ENCODE measurements at places on chromosomes 12 and 14. TPM values are rescaled to one million over a fixed set of nuclear protein-coding genes. Genes with fewer than 3 reads are reported as not detected.

The KLRG1 gene
- total RNA-seq = 8.0 TPM

The PPP2R5C gene
- total RNA-seq = 106 TPM

The VRTN gene
- total RNA-seq = 1.5 TPM

The PROX2 gene
- total RNA-seq = not detected

The AGAP2 gene
- total RNA-seq = 0.29 TPM

The KRT83 gene
- total RNA-seq = not detected

The CFAP251 gene
- 8.9 TPM for total RNA-seq

The RAD51AP1 gene
- 33.4 TPM for total RNA-seq

The TAS2R43 gene
- total RNA-seq = 1.2 TPM

The CLEC9A gene
- total RNA-seq = not detected

The SPTB gene
- 1.7 TPM for total RNA-seq

The SCNN1A gene
- 23.1 TPM for total RNA-seq

The TUNAR gene
- 4.0 TPM for total RNA-seq

GRCh38 chr14:64758691-64759554, 54.7 kb downstream of the PLEKHG3 start:
- peaks cover 40% of the 10 kb centered on the region for H3K27me3 ChIP-seq
- H3K4me1 ChIP-seq = peaks cover 49% of the 10 kb centered on the region
- H3K36me3 ChIP-seq = no peaks in the 10 kb centered on the region
- no peak for DNase-seq

DNA sequence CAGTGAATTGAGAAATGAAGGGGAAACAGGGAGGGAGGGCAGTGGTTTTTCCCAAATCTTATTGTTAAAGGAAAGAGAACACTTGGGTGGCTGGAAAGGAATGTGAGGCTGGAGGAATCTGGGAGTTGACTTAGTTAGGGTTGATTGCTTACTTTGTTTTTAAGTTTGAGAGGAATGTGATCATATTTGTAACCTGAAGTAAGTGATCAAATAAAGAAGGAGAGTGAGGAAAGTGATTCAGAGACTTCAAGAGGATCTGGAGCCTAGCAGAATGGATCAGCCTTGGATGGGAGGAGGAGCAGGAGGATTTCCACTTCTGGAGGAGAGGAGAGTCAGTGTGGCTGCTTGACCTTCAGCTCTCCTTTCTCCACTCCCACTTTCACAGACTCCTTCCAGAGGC, 6.0 kb upstream of the LRP6 start:
- DNase-seq = no peak
- no peaks in the 10 kb centered on the region for H3K27me3 ChIP-seq
- H3K27ac ChIP-seq = peak overlapping the region; percentile 36
- H3K36me3 ChIP-seq = peaks cover under 1% of the 10 kb centered on the region

DNA sequence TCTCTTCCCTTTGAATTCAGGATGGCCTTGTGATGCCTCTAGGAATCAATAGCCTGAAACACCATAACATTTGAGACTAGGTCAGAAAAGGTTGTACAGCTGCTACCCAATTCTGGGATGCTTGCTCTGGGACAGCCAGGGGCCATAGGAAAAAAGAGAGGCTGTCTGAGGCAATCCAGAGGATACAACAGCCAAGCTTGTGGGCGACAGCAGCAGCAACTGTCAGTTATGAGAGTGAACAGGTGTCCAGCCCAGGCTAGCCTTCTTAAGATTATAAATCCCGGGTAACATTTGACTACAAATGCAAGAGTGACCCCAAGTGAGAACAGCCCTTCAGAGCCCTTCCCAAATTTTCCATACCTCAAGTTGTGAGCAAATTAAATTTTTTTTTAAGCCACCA, 11.1 kb downstream of the DCN start:
- H3K36me3 ChIP-seq = no peaks in the 10 kb centered on the region
- H3K4me3 ChIP-seq = no peak overlapping the region
- no peak overlapping the region for H3K27ac ChIP-seq
- H3K27me3 ChIP-seq = no peaks in the 10 kb centered on the region
- no peak for DNase-seq

GRCh38 chr12:109910969-109911348, 10.9 kb downstream of the TCHP start:
- DNase-seq = no peak
- H3K4me1 ChIP-seq = no peaks in the 10 kb centered on the region
- no peak overlapping the region for H3K4me3 ChIP-seq
- H3K27me3 ChIP-seq = no peaks in the 10 kb centered on the region
- H3K27ac ChIP-seq = no peak overlapping the region

DNA sequence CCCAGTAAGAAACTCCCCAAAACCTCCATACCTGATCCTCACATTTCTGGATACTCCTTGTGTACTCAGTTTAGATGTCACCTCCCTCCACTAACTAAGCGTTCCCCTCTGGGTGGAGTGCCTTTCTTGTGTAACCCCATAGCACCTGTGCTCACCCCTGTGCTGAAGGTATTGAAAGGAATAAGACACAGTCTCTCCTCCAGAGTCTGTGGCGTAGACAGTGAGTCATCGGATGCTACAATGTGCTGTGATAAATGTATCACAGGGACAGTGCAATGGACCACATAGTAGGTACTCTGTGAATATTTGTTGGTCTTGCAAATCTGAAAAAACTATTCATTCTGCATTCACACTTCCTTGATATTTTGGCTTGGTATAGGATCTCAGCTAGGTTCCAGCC, 30.8 kb downstream of the TSPAN9 start:
- H3K36me3 ChIP-seq = no peaks in the 10 kb centered on the region
- DNase-seq = no peak
- peaks cover 5% of the 10 kb centered on the region for H3K27me3 ChIP-seq
- H3K4me3 ChIP-seq = no peak overlapping the region
- H3K27ac ChIP-seq = no peak overlapping the region

GRCh38 chr12:109879351-109880042, 844 bp downstream of the GLTP start:
- peak overlapping the region; percentile 73 for H3K27ac ChIP-seq
- peaks cover 8% of the 10 kb centered on the region for H3K27me3 ChIP-seq
- H3K4me1 ChIP-seq = peaks cover 29% of the 10 kb centered on the region
- H3K36me3 ChIP-seq = no peaks in the 10 kb centered on the region
- no peak for DNase-seq

DNA sequence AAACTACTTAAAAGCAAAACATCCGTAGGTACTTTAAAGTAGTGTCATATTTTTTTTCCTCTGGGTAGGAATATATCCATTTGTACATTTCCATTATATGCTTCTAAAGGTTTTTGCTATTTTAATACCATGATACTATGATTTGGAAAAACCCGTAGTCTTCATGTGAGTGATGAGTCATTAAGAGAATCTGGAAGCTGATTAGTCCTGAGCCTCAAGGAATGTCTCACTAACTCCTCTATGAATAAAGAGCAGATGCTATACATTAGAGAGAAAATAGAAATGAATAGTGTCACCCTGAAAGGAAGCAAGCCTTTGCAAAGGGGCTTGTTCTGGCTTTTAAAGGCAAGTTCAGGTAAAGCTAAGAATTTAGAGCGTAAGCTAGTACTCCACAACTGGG, 432.1 kb downstream of the CCDC91 start:
- no peaks in the 10 kb centered on the region for H3K4me1 ChIP-seq
- no peaks in the 10 kb centered on the region for H3K27me3 ChIP-seq
- no peak for DNase-seq
- no peaks in the 10 kb centered on the region for H3K36me3 ChIP-seq
- no peak overlapping the region for H3K27ac ChIP-seq

- no peak overlapping the region for H3K4me3 ChIP-seq
- H3K36me3 ChIP-seq = peaks cover 9% of the 10 kb centered on the region
- H3K27ac ChIP-seq = no peak overlapping the region
- no peaks in the 10 kb centered on the region for H3K27me3 ChIP-seq
- H3K4me1 ChIP-seq = peaks cover 4% of the 10 kb centered on the region
These were observed 51.1 kb downstream of the GAS2L3 start for GRCh38 chr12:100624571-100624970.

DNA sequence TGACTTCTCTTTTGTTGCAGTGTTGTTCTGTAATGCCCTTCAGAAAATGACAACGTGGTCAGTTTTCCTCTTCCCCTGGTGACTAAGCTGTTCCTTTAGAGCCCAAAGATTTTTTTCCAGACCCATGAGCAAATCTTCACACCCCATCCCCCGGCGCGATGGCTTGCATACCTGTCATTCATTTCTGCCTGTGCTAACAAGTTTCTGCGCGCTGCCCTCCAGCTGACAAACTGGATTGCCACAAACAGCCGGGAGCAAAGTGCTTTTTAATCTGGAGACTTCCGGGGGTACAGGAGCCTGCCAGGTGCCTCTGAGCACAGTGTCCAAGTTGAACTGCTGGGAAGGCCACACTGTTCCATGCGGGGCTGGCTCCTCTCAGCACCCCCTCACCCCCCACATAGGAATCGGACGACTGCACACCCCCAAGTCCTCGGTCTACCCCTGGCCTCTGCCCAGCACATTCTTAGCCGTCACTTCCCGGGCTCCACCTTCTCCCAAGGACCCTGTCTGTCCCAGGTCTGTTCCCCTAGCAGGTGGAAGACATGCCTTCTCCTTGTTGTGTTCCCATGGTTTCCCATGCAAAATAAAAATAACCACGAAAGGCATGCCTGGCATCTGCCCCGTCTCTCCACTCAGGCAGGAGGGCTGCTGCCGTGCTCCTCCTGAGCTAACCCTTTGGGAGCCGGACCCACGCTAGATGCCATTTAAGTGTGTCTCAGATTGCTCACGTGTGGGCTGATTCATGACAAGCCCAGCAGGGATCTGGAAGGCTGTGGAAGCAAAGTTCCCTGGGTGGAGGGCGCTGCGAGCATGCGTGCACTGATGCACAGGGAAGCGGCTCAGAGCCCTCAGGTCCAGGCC, 14.1 kb downstream of the RILPL1 start:
- H3K27me3 ChIP-seq = no peaks in the 10 kb centered on the region
- H3K27ac ChIP-seq = peak overlapping the region; percentile 51
- no peak for DNase-seq
- peaks cover 43% of the 10 kb centered on the region for H3K36me3 ChIP-seq
- peaks cover 7% of the 10 kb centered on the region for H3K4me1 ChIP-seq

- H3K4me3 ChIP-seq = no peak overlapping the region
- no peaks in the 10 kb centered on the region for H3K36me3 ChIP-seq
- no peak overlapping the region for H3K27ac ChIP-seq
- no peaks in the 10 kb centered on the region for H3K27me3 ChIP-seq
These were observed 219.9 kb downstream of the CHST11 start for GRCh38 chr12:104676636-104677035.

GRCh38 chr12:118345355-118345754, 27.4 kb downstream of the TAOK3 start:
- H3K27me3 ChIP-seq = no peaks in the 10 kb centered on the region
- H3K4me1 ChIP-seq = peaks cover 19% of the 10 kb centered on the region
- H3K27ac ChIP-seq = no peak overlapping the region

- DNase-seq = no peak
- H3K27ac ChIP-seq = no peak overlapping the region
- no peaks in the 10 kb centered on the region for H3K36me3 ChIP-seq
These were observed 205.1 kb downstream of the SLC5A8 start for GRCh38 chr12:101004898-101005297.

DNA sequence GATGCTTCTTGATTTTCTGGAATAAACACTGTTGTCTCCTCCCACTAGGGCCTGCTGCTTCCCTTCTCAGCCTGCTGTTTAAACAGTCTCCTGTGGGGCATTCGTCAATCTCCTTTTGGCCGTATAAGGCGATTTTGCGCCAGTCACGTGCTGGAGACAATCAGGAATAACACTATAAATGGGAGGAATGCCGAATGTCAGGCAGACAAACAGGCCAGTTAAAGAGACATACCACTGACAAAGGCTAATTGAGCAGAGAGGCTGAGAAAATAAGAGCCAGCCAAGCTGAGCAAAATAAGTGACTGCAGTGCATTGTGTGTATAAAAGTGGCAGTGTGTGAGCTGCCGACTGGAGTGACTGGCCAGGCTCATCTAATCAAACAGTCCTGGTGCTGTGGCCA, 23.3 kb downstream of the DMAC2L start:
- no peaks in the 10 kb centered on the region for H3K27me3 ChIP-seq
- no peak overlapping the region for H3K4me3 ChIP-seq
- no peaks in the 10 kb centered on the region for H3K36me3 ChIP-seq
- peak overlapping the region; percentile 88 for H3K27ac ChIP-seq
- DNase-seq = no peak
- H3K4me1 ChIP-seq = peaks cover 21% of the 10 kb centered on the region

DNA sequence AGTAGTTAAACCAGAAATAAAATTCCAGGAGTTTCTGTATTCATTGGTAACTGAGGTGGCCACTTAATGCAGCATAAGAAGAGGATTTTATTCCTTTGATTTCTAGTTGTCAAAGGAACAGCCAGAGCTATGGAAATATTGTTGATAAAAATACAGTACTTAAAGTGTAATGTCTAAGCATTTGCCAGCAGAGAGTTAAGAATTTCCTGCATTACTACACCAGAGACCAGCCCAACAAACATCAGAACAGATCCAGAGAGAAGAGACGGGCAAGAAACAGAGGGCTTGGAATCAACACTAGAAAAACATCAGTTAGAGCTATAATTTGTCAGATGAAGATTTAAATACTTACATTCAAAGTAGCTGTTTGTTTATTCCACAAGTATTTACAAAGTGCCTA, 77.9 kb downstream of the ST8SIA1 start:
- H3K36me3 ChIP-seq = no peaks in the 10 kb centered on the region
- H3K27ac ChIP-seq = no peak overlapping the region
- DNase-seq = no peak
- H3K4me1 ChIP-seq = no peaks in the 10 kb centered on the region

GRCh38 chr12:132190012-132190755, 45.9 kb downstream of the NOC4L start:
- peaks cover 2% of the 10 kb centered on the region for H3K4me1 ChIP-seq
- H3K27me3 ChIP-seq = peaks cover 80% of the 10 kb centered on the region
- DNase-seq = no peak
- H3K27ac ChIP-seq = no peak overlapping the region
- H3K4me3 ChIP-seq = peak overlapping the region; percentile 69

DNA sequence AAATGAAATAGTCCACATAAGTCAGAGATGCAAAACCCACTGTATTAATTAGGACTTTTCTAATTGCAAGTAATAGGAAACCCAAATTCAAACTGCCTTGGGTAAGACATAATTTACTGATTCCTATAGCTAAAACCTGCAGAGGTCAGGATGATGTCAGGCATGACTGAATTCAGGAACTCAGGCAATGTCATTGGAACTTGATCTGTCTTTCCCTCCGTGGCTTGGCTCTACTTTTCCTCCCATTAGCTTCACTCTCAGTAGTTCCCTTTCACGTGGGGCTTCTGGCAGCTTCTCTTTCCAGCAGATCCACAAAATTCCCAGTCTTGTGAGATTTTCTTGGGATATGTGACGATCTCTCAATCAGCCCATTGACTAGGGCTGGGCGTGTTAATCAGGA, 2.4 kb upstream of the JDP2 start:
- H3K36me3 ChIP-seq = no peaks in the 10 kb centered on the region
- H3K4me1 ChIP-seq = peaks cover 7% of the 10 kb centered on the region
- H3K27ac ChIP-seq = no peak overlapping the region
- no peak for DNase-seq

GRCh38 chr12:25970916-25971653, 12.6 kb downstream of the RASSF8 start:
- no peaks in the 10 kb centered on the region for H3K36me3 ChIP-seq
- peaks cover 19% of the 10 kb centered on the region for H3K4me1 ChIP-seq
- H3K4me3 ChIP-seq = no peak overlapping the region
- DNase-seq = no peak

- H3K36me3 ChIP-seq = peaks cover 8% of the 10 kb centered on the region
- H3K4me3 ChIP-seq = no peak overlapping the region
- no peaks in the 10 kb centered on the region for H3K27me3 ChIP-seq
- no peak overlapping the region for H3K27ac ChIP-seq
- no peaks in the 10 kb centered on the region for H3K4me1 ChIP-seq
- no peak for DNase-seq
These were observed 46.3 kb downstream of the CATSPERB start for GRCh38 chr14:91685600-91685999.

All from progenitor cell of endocrine pancreas (in vitro differentiated cells).